Mucosa of descending colon (tissue), 3 donors: ENCODE measurements at places on chromosomes 12 and 14. TPM values are rescaled to one million over a fixed set of nuclear protein-coding genes. Genes with fewer than 3 reads are reported as not detected.
A peak's percentile ranks its signal among the peaks of the same experiment; 100 is the strongest.

DNA sequence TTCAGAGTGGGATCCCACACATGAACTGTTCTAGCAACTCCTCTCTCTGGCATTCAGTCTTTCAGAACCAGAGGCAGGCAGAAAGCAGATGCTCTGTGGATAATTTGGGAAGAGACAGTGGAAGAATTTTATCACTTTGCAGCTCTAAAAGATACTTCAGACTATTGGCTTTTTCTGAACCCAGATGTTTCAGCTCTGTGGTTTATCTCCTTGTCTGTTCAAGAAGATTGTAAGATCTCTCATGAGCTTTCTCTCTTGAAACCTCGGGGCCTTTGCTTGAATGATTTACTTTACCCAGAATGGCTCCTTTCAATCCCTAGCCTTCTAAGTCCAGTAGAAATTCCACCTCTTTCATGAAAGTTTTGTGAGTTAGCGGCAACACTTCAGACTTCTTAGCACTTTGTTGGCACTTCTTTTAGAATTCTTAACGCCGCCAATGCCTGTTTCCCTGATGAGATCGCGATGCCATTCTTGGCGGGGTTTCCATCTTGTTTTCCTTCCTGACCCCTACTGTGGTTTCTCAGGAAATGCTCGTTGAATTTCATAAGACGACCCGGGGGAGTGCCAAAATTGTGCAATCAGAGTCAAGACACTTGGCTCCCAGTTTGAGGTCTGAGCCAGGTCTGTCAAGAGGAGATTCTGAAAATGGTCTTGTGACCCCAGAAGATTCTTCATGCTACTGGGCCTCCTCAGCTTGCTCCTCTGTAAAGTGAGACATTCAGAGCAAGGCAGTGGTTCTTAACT, 107.0 kb upstream of the PRICKLE1 start:
- peak; percentile 36 for DNase-seq

KLHL28 gene
- total RNA-seq, result 16.1 TPM

PRIM1 gene
- total RNA-seq, result 6.8 TPM

PDE3A gene
- total RNA-seq, result 83.9 TPM

GRCh38 chr14:72217135-72217534, 284.9 kb downstream of the RGS6 start:
- DNase-seq, result no peak

PTGDR gene
- 23.7 TPM for total RNA-seq

- DNase-seq, result no peak
Observed at GRCh38 chr14:95500201-95500681, 16.2 kb downstream of the SYNE3 start.

- DNase-seq, result no peak
Observed at GRCh38 chr12:66066137-66066928, 64.2 kb downstream of the LLPH start.

- no peak for DNase-seq
Observed at GRCh38 chr12:128121424-128121823, 145.5 kb upstream of the TMEM132C start.

TPCN1 gene
- 91.3 TPM for total RNA-seq

DNA sequence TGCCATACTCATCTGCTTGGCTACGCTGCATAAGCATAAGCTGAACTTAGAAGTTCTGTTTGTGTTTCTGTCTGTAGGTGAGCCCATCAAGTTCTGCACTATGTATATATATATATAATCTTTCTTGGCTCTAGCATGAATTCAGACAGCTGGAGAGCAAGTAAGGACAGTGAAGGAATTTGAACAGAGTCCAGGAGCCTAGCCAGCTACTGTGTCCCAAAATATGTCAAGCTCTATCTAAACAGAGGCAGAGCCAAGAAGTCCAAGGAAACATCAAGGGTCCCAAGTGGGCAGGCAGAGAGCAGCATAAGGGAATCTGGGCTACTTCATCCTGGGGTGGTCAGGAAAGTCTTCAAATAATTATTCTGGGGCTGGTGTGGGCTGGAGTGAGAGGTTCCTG, 118.5 kb upstream of the NPAS3 start:
- no peak for DNase-seq

DNA sequence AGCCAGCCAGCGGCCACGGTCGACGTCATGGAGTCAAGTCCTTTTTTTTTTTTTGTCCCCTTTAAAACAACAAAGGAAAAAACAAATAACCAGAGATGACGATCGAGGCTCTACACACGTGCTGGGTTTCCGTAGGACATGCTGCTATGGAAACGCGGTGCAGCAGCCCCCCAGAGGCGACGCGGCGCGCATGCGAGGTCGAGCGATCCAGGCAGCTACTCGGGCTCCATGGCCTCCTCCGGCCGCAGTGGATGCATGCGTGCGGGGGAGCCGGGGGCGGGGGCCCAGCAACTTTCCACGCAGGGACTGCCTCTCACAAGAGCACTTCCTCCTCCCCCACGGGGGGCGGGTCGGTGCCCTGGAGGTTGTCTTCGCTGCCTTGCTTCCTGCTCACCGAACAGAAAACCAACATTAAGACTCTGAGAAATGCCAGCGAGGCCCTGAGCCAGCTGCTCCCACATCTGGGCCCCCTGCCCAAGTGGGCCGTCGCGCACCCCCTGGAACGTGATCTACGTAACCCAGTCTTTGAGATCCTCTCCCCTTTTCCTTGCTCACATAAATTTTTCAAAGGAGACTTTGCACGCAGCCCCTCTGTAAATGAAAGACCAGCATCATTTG, 30.7 kb downstream of the P2RX4 start:
- DNase-seq, result peak; percentile 91

- no peak for DNase-seq
Observed at GRCh38 chr12:30830751-30831150, 76.0 kb upstream of the CAPRIN2 start.

DNA sequence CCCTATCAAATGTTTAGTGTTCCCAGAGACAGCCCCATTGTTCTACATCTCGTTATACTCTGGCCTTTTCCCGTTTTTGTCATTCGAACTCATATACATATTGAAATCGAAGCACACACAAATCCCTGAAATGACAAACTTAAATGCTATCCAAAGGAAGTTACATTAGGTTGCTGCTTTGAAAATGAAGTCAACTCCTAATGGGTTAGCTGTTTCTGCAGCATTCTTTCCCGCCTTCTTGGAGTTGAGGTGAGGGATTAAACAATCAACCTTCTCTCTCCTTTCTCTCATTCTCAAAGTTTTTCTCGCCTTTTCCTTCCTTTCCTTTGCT, 642 bp upstream of the PHC1 start:
- DNase-seq, result no peak

SSPN gene
- 19.0 TPM for total RNA-seq

DNA sequence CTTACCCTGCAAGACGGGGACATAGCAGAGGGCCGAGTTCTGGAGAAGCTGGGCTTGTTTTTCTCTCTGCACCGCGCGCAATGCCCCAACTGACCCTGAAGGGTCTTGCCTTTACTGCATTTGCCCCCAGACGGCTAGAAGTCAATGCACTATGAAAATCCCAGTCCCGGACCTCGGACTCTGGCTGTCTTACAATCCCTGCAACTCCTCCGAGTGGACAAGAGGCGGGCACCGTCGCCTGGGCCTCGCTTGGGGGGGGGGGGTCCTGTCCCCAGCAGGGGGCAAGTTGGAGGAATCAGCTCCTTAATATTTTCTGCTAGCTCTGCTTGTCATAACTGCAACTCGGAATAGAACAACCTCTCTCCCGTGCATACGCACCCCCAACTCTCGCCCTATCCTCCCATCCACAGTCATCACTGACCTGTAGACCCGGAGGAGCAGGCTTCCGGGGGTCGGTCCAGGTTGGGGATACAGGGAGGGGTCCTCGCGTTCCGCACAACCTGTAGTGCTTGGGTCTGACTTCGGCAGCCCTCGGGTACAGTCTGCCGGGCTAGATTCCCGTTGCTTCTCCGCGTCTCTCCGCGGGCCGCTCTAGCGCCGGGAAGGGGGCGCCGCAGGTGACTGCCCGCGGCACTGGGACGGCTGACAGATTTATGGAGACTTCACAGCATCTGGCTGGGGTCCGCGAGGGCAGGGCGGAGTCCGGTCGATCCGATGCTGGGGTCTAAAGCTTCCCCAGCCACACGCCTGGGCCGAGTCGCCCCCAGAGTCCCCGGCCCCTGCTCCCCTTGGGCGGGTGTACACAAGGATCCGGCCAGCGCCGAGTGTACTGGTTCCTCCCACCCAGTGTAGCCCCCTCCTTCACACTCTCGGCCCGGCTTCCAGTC, 3.3 kb upstream of the PAX9 start:
- no peak for DNase-seq

- no peak for DNase-seq
Observed at GRCh38 chr12:128007250-128007649, 259.7 kb upstream of the TMEM132C start.

DBX2 gene
- total RNA-seq, result not detected

DNA sequence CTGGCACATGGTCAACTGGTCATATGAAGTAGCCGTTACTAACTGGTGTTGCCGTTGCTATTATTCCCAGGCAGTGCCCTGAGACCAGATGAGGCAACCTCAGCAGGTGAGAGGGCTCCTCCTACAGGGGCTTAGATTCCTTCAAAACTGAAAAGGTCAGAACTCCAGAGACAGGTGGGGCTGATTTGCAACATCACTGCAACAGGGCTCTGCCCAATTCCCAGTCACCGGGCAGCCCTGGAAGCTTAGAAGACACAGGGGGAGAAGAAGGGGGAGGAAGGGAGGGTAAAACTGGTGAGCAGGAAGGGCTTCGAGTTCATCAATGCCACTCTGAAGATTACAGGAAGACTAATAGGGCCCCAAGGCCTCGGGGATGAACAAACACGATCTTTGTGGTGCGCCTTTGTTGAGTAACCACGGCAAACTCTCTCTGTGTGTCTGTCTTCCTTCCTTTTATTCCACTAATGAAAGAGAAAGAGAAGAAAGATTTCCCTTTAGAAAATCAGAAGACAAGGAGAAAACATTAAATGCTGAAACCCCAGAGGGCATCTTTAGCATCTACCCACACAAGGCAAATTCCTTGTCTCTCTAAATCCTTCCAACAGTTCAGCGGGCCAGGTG, 749.1 kb upstream of the TBX3 start:
- DNase-seq, result no peak

DNA sequence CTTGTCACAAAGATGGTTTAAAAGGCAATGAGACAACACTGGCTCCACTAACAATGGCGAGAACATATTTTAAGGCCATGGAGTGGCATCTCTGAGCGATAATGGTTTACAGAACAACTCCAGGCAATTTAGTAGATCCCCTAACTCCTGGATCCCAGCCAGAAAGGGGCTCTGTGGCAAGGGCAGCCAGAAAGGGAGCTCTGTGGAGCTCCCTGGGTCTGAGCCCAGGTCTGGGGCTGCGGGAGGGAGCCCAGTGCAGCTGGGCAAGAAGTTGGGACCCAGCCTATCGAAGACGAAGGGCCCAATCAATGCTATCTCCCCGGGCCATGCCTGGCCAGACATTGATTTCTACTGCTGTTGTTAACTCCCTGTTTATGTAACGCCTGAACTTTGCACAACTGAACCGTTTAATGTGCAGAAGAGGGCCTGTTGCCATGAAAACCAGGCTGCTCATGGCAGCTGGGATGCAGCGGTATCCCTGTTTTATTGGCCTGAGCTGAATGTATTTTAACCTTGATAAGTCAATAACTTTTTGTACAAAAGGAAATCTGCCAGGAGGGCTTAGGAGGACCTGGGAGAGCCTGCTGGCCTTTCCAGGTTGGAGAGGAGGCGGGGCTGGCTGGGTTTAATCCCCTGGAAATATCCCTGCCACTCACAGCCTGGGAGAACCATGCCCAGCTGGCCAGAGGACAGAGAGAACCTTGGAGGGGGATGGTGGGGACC, 6.7 kb upstream of the FAM222A start:
- DNase-seq, result peak; percentile 61

GRCh38 chr12:57716305-57716704, 22.2 kb downstream of the AGAP2 start:
- DNase-seq, result no peak

- DNase-seq, result no peak
Observed at GRCh38 chr12:108355069-108355468, 16.0 kb upstream of the CMKLR1 start.

PAPLN gene
- total RNA-seq, result 4.9 TPM

GRCh38 chr14:100304825-100305323, 1.4 kb downstream of the SLC25A29 start:
- DNase-seq, result peak; percentile 67

DNA sequence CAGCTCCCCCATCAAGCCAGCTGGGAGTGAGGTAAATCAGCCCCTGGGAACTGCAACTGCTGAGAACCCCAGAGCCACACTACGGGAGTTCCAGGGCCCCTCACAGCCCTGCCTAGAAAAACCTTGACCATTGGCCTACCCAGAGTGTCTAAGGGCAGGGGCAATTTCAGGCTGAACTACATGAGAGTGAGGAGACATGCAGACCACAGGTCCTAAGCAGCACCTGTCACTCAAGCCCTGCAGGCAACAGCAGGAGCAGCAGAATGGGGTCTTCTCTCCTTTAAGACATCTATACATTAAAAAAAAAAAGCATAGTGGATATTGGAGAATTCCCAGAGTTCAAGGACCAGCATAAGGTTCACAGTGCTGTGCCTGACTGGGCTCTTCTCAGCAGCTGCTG, 4.9 kb downstream of the NCKAP5L start:
- DNase-seq, result no peak

DNA sequence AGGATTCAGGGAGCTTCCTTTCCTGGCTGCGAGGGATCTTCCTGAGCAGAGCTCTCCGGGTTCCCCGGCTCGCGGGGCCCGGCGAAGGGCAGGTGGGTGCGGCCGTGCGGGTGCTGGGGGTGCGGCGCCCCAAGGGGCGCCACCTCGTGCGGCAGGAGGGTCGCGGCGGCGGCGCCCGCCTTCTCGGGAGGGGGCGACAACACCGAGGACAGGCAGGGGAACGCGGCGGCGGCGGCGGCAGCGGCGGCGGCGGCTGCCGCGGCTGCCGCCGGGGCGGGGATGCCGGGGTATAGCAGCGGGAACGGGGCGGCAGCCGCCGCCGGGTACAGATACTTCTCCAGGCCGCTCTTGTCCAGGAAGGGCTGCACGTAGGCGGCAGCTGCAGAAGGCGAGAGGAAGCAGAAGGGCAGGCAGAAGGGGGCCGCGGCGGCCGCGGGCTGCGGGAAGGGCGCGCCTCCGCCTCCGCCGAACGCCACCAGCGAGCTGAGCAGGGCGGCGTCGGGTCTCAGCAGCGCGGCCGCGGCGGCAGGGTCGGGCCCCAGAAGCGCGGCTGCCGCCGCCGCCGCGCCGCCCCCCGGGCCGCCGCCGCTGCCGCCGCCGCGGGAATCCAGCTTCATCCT, 2.7 kb downstream of the BHLHE41 start:
- peak; percentile 58 for DNase-seq

DNA sequence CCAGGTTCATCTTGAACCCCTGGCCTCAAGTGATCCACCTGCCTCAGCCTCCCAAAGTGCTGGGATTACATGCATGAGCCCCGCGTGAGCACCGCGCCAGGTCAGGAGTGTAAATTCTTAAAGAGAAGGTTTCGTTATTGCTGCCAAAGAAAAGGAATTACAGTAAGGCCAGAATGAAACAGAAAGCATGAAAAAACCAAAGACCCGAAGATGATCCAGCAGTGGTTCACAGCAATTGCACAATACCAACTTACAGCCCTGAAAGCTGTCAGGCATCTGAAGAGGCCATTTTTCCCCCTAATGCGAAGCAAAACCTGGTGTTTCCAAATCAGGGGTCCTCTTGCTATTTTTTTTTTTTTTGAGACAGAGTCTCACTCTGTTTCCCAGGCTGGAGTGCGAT, 10.3 kb downstream of the RBM23 start:
- no peak for DNase-seq
